ENCODE measurements at places on chromosomes 7 and 10. TPM values are rescaled to one million over a fixed set of nuclear protein-coding genes. Genes with fewer than 3 reads are reported as not detected.
A peak's percentile ranks its signal among the peaks of the same experiment; 100 is the strongest.

The TMEM225B gene
- 0.86 TPM for total RNA-seq

The SFRP4 gene
- total RNA-seq: not detected

The PAX4 gene
- not detected for total RNA-seq

The TFEC gene
- total RNA-seq: 0.05 TPM

The KLHDC10 gene
- 16.2 TPM for total RNA-seq

The RSU1 gene
- 87.8 TPM for total RNA-seq

The KLLN gene
- total RNA-seq: 0.78 TPM

The IL6 gene
- 2.1 TPM for total RNA-seq

The GPER1 gene
- 1.1 TPM for total RNA-seq

The PNLIP gene
- not detected for total RNA-seq

The AGAP4 gene
- total RNA-seq: 16.1 TPM

The RNF32 gene
- 2.0 TPM for total RNA-seq

The PPRC1 gene
- total RNA-seq: 71.3 TPM

The FAM221A gene
- 5.9 TPM for total RNA-seq

DNA sequence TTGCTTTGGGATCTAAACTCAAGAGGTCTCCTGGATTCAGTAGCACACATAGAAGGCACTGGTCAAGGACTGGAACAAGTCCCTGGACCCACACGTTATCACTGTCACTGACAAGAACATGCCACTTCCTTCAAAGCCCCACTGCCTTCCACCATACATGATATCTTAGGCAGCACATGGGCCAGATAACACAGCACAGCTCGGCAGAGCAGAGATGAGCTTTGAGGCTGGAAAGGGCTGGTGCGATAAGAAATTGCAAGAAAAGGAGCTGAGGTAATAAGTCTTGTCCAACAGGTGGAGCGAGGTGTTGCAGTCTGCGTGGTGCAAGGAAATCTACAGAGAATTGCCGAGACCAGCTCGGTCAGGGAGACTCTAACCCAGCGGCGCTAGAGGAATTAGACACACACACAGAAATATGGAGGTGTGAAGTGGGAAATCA, 139.8 kb upstream of the CDK13 start:
- H3K4me3 ChIP-seq: no peak overlapping the region
- no peak for ATAC-seq
- peaks cover 17% of the 10 kb centered on the region for H3K27me3 ChIP-seq
- no peaks in the 10 kb centered on the region for H3K4me1 ChIP-seq
- no peaks in the 10 kb centered on the region for H3K36me3 ChIP-seq

- H3K27ac ChIP-seq: no peak overlapping the region
- H3K36me3 ChIP-seq: no peaks in the 10 kb centered on the region
- H3K27me3 ChIP-seq: no peaks in the 10 kb centered on the region
- H3K4me1 ChIP-seq: no peaks in the 10 kb centered on the region
Observed at GRCh38 chr7:64608116-64608910, 45.4 kb upstream of the ZNF680 start.

DNA sequence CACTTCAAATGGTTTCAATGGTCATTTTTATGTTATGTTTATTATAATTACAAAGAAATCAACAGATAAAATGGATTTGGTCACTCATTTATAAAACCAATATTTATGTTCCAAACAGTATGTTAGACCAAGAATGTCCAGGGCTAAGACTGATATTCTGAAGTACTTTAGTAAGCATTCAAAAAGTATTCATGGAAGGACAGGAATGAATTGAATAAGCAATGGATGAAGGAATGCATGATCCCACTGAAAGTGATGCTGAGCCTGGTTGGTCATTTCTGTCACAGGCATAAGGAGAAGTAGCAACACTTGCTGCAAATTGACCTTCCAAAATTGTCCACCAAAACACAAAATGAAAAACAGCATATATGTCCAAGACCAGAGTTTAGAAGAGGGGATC, 189.0 kb upstream of the CELF2 start:
- H3K4me1 ChIP-seq: no peaks in the 10 kb centered on the region
- no peak overlapping the region for H3K4me3 ChIP-seq
- peaks cover 16% of the 10 kb centered on the region for H3K27me3 ChIP-seq
- no peaks in the 10 kb centered on the region for H3K36me3 ChIP-seq

GRCh38 chr7:33503014-33503413, 373.6 kb downstream of the BBS9 start:
- H3K36me3 ChIP-seq: peaks cover 29% of the 10 kb centered on the region
- no peak for ATAC-seq
- H3K4me1 ChIP-seq: no peaks in the 10 kb centered on the region
- no peak overlapping the region for H3K4me3 ChIP-seq
- no peaks in the 10 kb centered on the region for H3K27me3 ChIP-seq
- no peak overlapping the region for H3K27ac ChIP-seq

- peak overlapping the region; percentile 32 for H3K4me3 ChIP-seq
- H3K27ac ChIP-seq: peak overlapping the region; percentile 52
- H3K27me3 ChIP-seq: peaks cover 4% of the 10 kb centered on the region
- peaks cover 16% of the 10 kb centered on the region for H3K4me1 ChIP-seq
- no peaks in the 10 kb centered on the region for H3K36me3 ChIP-seq
Observed at GRCh38 chr10:5988336-5988920, 11.1 kb upstream of the IL15RA start.

DNA sequence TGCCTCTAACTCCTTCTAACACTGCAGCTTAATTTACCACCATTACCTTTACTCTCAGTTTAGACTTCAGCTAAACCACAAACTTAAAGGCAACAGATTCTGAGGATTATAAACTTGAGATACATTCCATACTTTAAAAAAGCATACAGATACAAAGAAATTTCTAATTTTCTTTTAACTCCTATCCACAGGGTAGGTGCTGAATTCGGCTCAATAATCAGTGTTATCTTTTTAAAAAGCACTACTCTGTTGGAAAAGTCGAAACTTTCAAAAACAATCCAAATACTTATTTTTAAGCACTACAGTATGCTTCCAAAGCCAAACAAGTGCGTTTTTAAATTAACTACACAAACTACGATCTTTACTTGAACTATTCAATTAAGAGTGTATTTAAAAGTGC, 1.0 kb downstream of the SMNDC1 start:
- H3K4me3 ChIP-seq: peak overlapping the region; percentile 92
- H3K27me3 ChIP-seq: no peaks in the 10 kb centered on the region
- H3K27ac ChIP-seq: peak overlapping the region; percentile 96
- H3K36me3 ChIP-seq: peaks cover 65% of the 10 kb centered on the region

- no peak overlapping the region for H3K4me3 ChIP-seq
- no peak overlapping the region for H3K27ac ChIP-seq
- H3K27me3 ChIP-seq: no peaks in the 10 kb centered on the region
- ATAC-seq: no peak
- H3K36me3 ChIP-seq: no peaks in the 10 kb centered on the region
Observed at GRCh38 chr7:152607007-152607406, 68.9 kb downstream of the XRCC2 start.

DNA sequence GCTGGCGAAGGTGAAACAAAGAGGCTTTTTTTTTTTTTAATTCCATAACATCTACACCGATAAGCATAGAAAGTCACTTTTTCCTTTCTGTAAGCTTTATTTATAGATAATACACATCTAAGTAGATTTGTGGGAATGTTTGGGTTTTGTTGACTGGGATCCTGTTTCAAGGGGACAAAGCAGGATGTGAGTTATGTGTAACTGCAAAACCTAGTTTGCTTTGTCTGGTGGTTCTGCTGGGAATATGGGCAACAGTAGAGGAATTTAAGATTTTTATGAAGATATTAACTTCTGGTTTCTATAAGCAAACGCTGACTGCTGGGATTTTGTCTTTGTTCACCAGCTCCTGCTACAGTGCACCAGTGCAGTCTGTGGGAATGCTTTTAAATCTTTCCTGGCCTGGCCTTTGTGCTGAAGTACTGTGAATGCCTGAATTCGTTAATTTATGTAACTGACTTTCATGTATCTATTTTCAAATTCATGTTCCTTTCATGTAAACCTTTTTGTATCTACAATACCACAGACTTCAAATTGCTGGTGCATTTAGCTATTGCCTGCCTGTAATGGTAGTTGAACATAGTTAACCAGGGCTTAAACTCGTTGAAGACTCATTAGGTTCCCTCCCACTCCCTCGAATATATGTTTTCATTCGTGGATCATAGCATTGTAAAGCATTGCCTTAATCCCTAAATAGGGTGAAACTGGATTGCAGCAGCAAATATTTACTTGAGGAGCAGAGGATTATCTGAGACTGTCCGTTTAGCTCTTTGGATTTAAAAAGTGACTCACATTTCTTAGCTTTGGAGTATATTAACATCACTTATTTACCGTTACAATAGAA, 1.5 kb downstream of the KLHL7 start:
- H3K4me3 ChIP-seq: peak overlapping the region; percentile 95
- no peaks in the 10 kb centered on the region for H3K27me3 ChIP-seq
- H3K27ac ChIP-seq: peak overlapping the region; percentile 94
- ATAC-seq: no peak
- H3K4me1 ChIP-seq: peaks cover 30% of the 10 kb centered on the region
- H3K36me3 ChIP-seq: no peaks in the 10 kb centered on the region

DNA sequence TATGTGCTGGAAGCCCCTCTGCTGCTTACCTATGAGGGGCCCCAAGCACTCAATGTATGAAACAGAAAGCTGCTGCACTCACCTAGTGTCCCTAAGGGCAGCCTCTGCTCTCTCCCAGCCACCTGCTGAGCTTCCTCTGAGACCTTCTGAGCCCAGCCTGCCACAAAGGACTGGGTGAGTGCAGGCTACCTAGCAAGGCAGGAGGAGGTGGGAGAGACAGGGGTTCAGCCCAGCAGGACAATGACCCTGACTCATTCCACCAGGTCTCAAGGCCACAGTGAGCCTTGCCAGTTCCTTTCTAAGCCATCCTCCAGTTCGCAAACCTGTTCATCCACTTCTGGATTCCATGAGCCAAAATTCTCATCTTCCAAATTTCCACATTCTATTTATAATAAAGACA, 16.3 kb downstream of the VOPP1 start:
- peak overlapping the region; percentile 75 for H3K4me3 ChIP-seq
- peaks cover 34% of the 10 kb centered on the region for H3K36me3 ChIP-seq
- peaks cover 85% of the 10 kb centered on the region for H3K4me1 ChIP-seq
- peak overlapping the region; percentile 91 for H3K27ac ChIP-seq
- no peaks in the 10 kb centered on the region for H3K27me3 ChIP-seq
- no peak for ATAC-seq

- H3K36me3 ChIP-seq: no peaks in the 10 kb centered on the region
- no peaks in the 10 kb centered on the region for H3K4me1 ChIP-seq
- H3K4me3 ChIP-seq: no peak overlapping the region
Observed at GRCh38 chr7:118311121-118311836, 86.8 kb downstream of the ANKRD7 start.

DNA sequence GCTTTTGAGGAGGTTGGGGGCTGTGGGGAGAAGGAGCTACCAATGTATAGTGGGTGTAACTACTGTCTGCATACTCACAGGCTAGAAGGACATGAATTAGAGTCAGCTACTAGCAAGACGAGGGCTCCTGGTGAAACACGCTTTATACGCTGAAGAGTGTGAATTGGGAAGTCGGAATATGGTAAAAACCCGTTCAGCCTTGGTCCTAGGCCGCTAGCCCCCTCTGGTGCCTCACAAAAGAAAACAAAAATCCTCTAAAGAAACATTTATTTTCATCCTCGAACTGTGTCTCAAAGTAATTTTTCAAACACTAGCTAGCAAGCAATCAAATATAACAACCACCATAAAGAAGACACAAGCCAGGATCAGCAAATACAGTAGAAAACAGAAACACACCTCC, 338.1 kb upstream of the SEMA3C start:
- no peaks in the 10 kb centered on the region for H3K4me1 ChIP-seq
- no peak overlapping the region for H3K4me3 ChIP-seq
- ATAC-seq: no peak

DNA sequence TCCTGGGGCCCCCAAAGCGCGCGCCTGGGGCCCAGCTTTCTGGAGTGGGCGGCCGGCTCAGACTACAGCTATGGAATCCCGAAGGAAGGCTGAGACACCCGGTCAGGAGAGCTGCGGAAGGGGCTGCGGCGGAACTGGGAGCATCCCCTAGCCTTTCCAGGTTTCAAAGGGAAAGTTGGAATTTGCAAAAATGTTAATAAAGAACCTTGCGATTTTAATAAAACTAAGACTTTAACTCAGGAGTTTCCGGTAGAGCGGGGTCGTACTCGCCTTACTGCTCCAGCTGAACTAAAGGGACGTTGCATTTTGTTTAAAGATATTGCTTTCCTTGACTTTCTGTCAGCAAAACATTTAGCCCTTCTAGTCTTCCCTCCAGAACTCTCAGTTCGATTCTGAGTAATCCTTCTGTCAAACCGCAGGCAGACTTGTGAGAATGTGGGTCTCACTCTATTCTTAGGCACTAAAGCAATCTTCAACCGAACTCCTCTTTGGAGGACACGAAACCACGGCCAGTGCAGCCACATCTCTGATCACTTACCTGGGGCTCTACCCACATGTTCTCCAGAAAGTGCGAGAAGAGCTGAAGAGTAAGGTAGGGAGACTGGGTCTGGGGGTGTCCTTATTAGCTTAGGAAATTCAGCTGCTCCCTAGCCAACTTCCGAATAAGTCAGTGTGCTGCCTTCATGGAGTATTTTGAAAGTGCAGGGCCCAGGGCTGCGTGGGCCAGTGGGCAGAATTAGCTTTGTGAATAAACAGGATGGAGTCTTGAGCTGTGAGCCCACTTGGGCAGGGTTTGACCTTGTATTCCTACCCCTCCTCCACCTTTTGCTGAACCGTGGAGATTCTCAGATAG, 1.9 kb downstream of the CYP26A1 start:
- H3K36me3 ChIP-seq: no peaks in the 10 kb centered on the region
- peak; percentile 50 for ATAC-seq
- peaks cover 10% of the 10 kb centered on the region for H3K4me1 ChIP-seq
- H3K27ac ChIP-seq: no peak overlapping the region

DNA sequence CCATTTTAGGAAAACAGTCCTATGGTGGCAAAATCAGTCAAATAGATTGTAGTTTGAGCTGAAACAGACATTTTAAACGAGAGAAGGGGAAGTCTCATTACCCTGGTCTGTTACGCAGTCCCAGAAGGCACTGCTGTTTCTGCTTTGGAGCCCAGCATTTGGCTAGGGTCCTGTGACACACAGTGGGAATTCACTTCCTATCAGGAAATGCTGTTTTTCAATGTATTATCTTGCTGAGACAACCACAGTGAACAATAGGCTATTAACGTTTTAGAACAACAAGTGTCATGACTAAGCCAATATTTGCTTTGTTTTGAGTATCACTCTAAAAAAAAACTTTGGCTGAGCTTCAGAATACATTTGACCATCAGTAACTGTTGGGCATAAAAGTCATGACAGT, 74.1 kb downstream of the ADD3 start:
- ATAC-seq: peak; percentile 8
- H3K36me3 ChIP-seq: peaks cover 12% of the 10 kb centered on the region
- H3K27me3 ChIP-seq: no peaks in the 10 kb centered on the region
- H3K4me3 ChIP-seq: peak overlapping the region; percentile 85
- peak overlapping the region; percentile 83 for H3K27ac ChIP-seq
- peaks cover 37% of the 10 kb centered on the region for H3K4me1 ChIP-seq

- H3K27ac ChIP-seq: no peak overlapping the region
- no peaks in the 10 kb centered on the region for H3K27me3 ChIP-seq
- ATAC-seq: no peak
Observed at GRCh38 chr10:132461103-132461682, 64.2 kb downstream of the PWWP2B start.

- no peaks in the 10 kb centered on the region for H3K36me3 ChIP-seq
- H3K27me3 ChIP-seq: peaks cover 9% of the 10 kb centered on the region
- no peak for ATAC-seq
- H3K4me1 ChIP-seq: no peaks in the 10 kb centered on the region
- no peak overlapping the region for H3K27ac ChIP-seq
- no peak overlapping the region for H3K4me3 ChIP-seq
Observed at GRCh38 chr10:95941115-95941514, 33.3 kb downstream of the CC2D2B start.
